Cerebellum (tissue), 4 donors: ENCODE measurements at places on chromosomes 5 and 9. TPM values are rescaled to one million over a fixed set of nuclear protein-coding genes. Genes with fewer than 3 reads are reported as not detected.

The SOX30 gene
- total RNA-seq, result 0.18 TPM

The SOHLH1 gene
- not detected for total RNA-seq

The PCDHB9 gene
- 8.0 TPM for total RNA-seq

The ARL14EPL gene
- not detected for total RNA-seq

The KCNV2 gene
- not detected for total RNA-seq

The GRIN3A gene
- 5.8 TPM for total RNA-seq
